ENCODE measurements at places on chromosomes 4 and X.

GRCh38 chrX:130330706-130331105, 9.0 kb upstream of the SLC25A14 start:
- no peak for DNase-seq

- DNase-seq, result no peak
Measured at GRCh38 chrX:56588397-56589188, 25.2 kb downstream of the UBQLN2 start.

- no peak for DNase-seq
Measured at GRCh38 chr4:188025476-188025875, 29.9 kb downstream of the ZFP42 start.

- no peak for DNase-seq
Measured at GRCh38 chrX:155857561-155857960, 23.6 kb upstream of the VAMP7 start.

DNA sequence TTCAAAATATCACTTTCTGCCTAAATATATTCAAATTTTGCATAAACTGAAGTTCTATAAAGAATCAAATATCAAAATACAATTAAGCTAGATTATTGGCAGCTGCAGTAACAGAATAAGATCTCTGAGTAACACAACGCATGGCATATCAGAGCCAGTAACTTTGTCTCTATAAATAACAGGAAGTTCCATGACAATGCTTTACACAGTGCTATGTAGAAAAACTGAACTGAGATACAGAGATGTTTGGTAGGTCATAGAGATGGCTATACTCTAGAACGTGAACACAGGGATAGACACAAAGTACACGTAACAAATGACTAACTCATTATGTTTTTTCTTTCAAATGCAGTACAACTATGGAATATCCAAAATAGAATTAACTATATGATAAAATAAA, 18.2 kb downstream of the UBE2D3 start:
- DNase-seq, result no peak

DNA sequence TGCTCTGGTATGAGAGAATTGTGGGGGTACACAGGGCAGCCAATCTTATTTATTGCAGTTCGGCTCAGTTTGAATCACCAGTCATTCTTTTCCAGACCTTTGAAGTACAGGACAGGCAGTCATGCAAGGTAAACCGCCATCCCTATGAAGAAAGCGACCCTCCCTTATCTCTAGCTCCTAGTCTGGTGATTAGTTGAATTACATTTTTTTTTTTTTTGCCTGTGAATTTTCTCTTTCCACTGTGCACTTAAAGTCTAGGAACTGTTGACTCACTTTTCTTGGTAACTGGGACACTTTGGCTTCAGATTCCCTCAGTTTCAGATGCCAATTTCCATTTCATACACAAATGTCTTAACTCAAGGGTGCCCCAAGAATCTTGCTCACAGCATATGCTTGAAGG, 82.4 kb upstream of the FAM9C start:
- DNase-seq, result no peak

GRCh38 chr4:53994382-53995102, 69.9 kb downstream of the CHIC2 start:
- DNase-seq, result no peak

GRCh38 chrX:134544135-134544512, 84.2 kb downstream of the HPRT1 start:
- no peak for DNase-seq

DNA sequence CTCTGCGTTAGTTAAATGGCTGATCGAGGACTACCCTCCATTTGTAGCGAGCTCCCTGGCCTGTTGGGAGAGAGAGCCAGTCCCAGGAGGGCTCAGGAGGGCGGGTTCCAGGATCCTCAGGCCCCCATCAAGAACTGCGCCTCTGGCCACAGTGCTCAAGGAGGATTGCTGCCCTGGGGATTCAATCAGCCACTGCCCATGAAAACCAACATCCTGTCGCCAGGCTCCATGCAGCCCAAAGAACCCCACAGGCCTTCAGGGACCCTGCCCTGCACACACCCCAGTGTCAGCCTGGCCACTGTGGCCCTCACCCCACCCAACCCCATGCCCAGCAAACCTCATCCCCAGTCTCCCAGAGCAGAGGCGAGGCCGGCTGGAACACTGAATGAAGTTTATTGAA, 4.3 kb downstream of the PNMA6F start:
- DNase-seq, result no peak

DNA sequence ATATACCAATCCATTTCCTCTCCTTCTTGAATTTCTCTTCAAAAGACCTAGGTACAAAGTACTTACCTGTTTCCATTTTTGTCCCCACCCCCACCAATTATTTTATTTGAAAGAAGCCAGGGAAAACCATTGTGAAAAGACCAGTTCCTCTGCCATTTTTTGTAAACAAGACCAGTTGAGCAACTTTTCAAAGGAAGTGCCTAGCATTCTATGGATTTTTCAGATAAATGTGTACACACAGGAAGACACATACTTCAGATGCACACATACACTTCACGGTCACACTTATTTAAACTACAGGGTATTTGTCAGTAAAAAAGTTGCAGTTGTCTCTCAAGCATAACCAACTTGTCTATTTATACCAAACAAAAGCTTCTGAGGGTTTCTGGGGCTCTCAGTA, 587.2 kb upstream of the KLHL4 start:
- no peak for DNase-seq

- DNase-seq, result no peak
Measured at GRCh38 chrX:94256396-94256795, 582.4 kb downstream of the FAM133A start.

GRCh38 chr4:54231768-54232688, 2.9 kb downstream of the PDGFRA start:
- DNase-seq, result no peak

DNA sequence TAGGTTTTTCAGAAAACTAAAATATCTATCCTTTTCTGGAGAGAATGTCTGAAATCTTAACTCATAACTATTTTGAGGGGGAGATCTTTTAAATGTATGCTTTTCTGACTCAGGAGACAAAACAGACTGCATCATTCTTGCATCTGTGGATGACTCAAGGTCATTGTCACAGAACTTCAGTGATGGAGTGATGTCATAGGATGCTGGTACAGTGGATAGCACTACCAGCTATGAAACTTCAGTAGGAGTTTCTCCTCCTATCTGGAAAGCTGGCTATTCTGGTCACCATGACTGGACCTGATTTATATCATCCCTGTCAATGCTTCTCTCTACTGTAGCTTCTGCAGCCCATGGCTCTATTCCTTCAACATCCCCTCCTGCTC, 50.3 kb downstream of the PARM1 start:
- DNase-seq, result no peak

GRCh38 chrX:144214651-144215050, 330.8 kb downstream of the UBE2NL start:
- DNase-seq, result no peak

DNA sequence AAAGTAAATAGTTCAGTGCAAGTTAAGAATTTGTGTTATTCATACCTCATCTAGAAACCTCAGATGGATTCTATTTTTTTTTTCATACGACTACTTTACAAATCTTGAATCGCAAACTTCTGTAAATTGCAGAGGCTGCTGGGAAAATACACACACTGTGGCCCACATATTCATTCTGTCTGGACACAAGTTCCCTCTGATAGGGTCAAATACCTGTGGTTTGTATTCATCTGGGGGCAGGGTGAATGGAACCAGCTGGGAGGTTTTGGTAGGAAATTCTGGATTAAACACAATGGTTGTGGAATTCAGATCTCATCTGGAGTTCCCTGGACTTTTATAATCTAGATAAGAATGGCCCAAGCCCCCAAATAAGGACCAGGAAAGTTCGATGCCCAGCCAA, 56.2 kb downstream of the SPATA18 start:
- DNase-seq, result no peak

DNA sequence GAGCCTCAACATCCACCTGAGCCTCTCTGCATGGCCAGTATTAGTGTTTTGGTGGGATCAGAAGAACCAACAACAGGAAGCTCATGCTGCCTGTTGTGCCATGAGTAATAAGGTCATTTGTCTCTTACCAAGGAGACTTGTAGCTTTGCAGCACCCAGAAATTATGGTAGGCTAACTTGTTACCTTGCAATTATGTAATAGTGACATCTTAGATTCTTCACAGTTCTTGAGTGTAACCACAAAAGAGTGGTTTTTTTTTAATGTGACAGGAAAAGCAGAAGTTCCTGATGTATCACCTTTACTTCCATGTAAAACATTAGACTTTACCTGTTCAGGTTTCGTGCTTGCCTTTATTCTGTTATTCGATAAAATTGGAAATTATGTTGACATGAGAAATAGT, 263.9 kb upstream of the CXXC4 start:
- DNase-seq, result no peak

GRCh38 chr4:89645482-89645881, 191.5 kb downstream of the SNCA start:
- no peak for DNase-seq

- DNase-seq, result no peak
Measured at GRCh38 chr4:94635177-94635576, 122.6 kb upstream of the BMPR1B start.

- DNase-seq, result no peak
Measured at GRCh38 chr4:23021040-23021439, 328.3 kb downstream of the GBA3 start.

DNA sequence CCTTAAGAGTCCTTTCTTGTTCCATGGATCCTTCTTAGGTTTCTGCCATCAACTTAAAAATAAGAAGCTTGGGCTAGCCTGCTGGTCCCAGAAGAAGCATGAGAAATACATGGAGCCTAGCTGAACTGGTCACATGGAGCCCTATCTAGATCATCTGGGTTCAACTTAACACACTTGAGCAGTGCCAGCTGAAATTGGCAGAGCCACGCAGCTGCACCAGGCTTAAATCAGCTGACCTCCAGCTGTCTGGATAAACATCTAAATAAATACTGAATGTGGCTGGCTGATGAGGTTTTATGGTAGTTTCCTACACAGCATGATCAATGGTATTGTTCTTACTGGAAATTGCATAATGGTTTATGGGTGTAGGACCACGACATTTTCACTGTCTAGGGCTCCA, 598.4 kb upstream of the FAM241A start:
- DNase-seq, result no peak

DNA sequence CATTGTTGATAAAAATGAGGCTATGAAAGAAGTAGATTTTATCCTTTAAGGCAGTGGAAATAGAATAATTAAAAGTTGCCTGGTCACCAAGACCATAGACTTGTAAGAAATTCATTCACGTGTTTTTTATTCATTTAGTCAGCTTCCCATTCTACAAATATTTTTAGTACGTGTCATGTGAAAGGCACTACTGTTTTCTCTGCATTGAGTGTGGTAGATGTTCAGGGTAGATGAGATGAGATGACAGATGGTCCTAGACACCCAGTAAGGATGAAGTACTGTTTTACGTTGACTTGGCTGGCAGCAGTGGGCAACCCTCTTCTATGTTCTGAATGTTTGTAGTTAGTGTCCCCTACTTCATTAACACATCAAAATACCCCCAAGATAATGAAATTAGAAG, 228.1 kb downstream of the ARHGAP24 start:
- DNase-seq, result no peak

DNA sequence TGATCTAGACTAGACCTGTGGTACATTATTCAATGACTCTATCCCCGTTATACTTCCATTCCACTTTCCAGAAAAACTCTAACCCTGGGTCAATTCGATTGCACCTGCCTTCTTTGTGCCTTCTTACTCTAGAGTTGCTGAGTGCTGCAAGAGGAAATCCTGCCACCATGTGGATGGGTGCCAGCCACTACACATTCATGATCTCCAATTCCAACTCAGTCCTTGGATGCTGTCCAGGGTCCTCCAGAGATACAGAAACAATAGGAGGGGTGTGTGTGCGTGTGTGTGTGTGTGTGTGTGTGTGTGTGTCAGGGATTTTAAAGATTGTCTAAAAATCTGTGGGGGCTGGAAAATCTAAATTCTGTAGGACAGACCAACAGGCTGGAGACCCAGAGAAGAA, 42.9 kb upstream of the INTS6L start:
- peak; percentile 44 for DNase-seq

DNA sequence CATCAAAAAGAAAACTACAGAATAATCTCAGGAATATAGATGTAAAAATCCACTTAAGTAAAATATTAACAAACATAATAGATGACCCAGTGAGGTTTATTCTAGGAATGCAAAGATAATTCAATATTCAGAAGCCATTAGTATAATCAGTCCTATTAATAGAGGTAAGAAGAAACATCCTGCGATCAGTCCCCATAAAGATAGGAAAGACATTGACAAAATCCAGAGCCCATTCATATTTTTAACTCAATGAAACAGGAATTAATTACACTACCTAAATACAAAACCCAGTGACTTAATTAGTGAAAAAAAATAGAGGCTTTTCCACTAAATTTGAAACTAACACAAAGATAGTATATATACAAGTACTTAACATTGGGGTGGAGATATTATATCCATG, 321.4 kb upstream of the INTU start:
- no peak for DNase-seq

GRCh38 chrX:110163488-110163887, 154.4 kb downstream of the AMMECR1 start:
- DNase-seq, result no peak

DNA sequence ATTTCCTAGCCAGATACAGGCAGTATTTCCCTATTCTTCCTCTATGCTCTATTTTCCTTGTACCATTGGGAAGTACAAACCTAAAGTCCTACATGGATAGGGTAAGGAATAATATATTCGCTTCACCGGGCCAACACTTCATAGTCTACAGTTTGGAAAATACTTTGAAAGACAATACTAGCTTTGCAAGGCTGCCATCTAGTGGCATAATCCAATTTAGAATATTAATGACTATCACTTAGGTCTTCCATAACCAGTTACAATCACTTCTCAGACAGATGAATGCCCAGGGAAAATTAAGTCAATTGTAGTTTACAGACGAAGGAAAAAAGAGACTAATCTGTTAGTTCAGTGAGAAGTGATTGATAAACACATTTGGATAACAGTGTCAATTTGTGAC, 141.0 kb upstream of the FAM47C start:
- DNase-seq, result peak; percentile 9

GRCh38 chr4:129261584-129261983, 165.6 kb downstream of the C4orf33 start:
- DNase-seq, result no peak

GRCh38 chr4:72770708-72771107, 201.7 kb upstream of the ADAMTS3 start:
- no peak for DNase-seq

GRCh38 chr4:148454835-148455234, 12.6 kb upstream of the NR3C2 start:
- no peak for DNase-seq

- DNase-seq, result no peak
Measured at GRCh38 chr4:95742179-95742578, 97.7 kb upstream of the PDHA2 start.

DNA sequence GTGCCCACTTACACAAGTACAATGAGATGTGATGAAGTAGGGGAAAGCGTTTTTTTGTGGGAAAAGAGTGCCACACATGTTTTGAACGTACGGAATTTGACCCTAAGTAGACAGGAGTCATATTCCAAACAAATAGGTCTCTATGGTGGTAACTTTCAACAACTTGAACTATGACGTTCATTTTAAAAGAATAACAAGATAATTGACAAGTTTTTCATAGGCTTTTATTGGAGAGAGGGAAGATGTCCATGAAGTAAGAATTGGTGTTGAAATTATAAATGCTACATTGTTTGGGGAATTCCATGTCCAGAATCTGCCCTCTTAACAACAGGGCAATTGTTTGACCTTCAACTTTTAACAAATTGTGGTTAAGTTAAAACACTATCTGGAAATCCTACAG, 126.5 kb downstream of the GASK1B start:
- DNase-seq, result no peak

- no peak for DNase-seq
Measured at GRCh38 chr4:138034871-138035270, 207.3 kb downstream of the SLC7A11 start.

GRCh38 chr4:2598511-2599303, 62.3 kb downstream of the FAM193A start:
- no peak for DNase-seq

GRCh38 chrX:3141031-3141430, 99.8 kb downstream of the ARSF start:
- peak; percentile 64 for DNase-seq
